ENCODE measurements at places on chromosomes 1 and 21. TPM values are rescaled to one million over a fixed set of nuclear protein-coding genes. Genes with fewer than 3 reads are reported as not detected.

BARHL2 gene
- polyA plus RNA-seq = not detected

SPTA1 gene
- polyA plus RNA-seq = not detected

HCN3 gene
- 0.07 TPM for polyA plus RNA-seq

HES3 gene
- polyA plus RNA-seq = not detected

RBM11 gene
- 4.9 TPM for polyA plus RNA-seq

Measured in naive thymus-derived CD4-positive, alpha-beta T cell (primary cell).